Activated T-cell treated with anti-CD3 and anti-CD28 coated beads for 48 hours (primary cell): ENCODE measurements at places on chromosomes 7 and 10.

DNA sequence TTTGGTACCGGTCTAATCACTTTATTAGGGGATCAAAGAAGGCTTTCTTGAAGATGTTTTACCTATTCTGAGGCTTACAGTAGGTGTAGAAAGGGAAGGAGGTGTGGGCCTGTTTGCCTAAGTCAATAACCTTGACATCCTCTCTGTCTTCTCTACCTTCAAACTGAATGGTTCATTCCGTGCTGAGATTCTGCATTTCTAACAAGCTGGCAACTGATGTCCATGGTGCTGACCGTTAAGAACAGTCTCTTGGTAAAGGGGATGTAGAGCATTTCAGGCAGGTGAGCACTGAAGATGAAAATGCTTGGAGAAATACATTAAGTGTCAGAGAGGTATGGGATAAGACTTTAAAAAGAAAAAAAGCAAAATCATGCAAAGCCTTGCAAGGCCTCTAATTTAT, 51.5 kb upstream of the DGKB start:
- no peak for DNase-seq

GRCh38 chr10:123227706-123228105, 73.5 kb downstream of the BUB3 start:
- DNase-seq: no peak

- no peak for DNase-seq
Observed at GRCh38 chr10:129075927-129076326, 391.1 kb upstream of the MGMT start.

- DNase-seq: no peak
Observed at GRCh38 chr7:108486291-108486966, 30.2 kb upstream of the NRCAM start.

GRCh38 chr7:14233868-14234369, 244.5 kb upstream of the ETV1 start:
- no peak for DNase-seq

DNA sequence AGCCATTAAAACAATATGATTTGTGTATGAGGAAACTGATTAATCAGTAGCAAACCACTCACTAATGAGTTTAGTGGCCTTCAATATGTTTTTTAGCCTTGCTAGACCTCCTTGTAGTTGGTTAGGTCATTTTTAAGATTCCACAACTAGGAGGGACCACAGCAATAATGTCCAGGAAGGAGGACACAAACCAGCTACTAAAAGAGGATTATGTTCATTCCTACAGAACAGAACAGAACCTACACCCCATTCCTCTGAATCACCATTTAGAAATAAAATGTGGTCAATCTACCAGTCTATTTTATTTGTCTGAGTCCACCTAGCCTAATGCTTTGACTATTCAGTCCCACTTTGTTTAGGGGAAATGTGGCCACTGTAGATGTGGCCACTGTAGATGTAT, 226.3 kb downstream of the GLI3 start:
- no peak for DNase-seq

GRCh38 chr7:132392713-132393112, 183.6 kb downstream of the PLXNA4 start:
- no peak for DNase-seq

DNA sequence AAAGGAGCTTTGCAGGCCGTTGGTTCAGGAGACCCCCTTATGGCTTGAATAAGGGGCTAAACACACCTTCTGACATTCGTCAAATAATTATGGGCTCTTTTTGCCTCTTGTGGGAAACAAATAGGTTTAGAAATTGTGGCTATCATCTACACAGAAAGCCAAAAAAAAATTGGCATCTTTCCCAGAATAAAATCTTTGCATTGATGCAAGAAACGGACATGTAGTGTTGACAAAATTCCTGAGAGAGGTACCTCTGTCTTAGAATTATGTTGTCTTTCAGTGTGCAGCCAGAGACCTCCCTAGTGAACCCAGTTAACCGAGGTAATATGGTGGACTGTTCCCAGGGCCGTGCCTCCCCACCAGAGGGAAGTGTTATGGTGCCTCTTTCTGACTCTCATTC, 283.9 kb downstream of the SDHAF3 start:
- DNase-seq: no peak

- no peak for DNase-seq
Observed at GRCh38 chr10:58868736-58869435, 307.6 kb upstream of the PHYHIPL start.

- DNase-seq: no peak
Observed at GRCh38 chr7:66641526-66641871, 12.8 kb downstream of the KCTD7 start.

DNA sequence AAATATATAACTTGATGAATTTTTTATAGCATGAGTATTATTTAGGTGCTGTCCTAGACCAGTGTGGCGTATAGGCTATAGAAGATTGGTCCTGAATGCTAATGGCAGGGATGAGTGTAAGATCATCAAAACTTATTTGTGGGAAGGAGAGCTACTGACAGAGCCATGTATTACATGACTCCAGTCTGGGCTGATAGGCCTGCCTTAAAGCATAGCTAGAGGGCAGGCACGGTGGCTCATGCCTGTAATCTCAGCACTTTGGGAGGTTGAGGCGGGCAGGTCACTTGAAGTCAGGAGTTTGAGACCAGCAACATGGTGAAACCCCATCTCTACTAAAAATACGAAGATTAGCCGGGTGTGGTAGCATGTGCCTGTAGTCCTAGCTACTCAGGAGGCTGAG, 198.1 kb upstream of the KLF14 start:
- DNase-seq: no peak

DNA sequence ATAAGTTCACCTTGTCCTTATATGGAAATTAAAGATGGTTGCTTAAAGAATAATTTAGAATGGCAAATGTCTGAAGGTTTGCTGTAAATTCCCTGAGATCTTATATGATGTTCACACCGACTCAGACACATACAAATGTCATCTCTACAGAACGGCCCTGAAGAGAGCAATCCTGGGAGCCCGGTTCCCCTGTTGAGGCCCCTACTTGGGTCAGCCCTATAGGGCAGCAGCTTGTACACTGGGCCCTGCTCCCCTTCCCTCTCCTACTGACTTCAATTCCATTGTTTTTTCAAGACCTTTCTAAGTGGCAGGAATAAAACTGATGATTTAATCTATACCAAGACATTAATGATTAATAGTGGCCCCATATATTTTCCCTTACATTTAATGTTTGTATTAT, 813.3 kb upstream of the C7orf33 start:
- no peak for DNase-seq

- no peak for DNase-seq
Observed at GRCh38 chr10:110694820-110695538, 50.8 kb downstream of the RBM20 start.

- no peak for DNase-seq
Observed at GRCh38 chr7:30814700-30815387, 43.6 kb downstream of the MINDY4 start.

DNA sequence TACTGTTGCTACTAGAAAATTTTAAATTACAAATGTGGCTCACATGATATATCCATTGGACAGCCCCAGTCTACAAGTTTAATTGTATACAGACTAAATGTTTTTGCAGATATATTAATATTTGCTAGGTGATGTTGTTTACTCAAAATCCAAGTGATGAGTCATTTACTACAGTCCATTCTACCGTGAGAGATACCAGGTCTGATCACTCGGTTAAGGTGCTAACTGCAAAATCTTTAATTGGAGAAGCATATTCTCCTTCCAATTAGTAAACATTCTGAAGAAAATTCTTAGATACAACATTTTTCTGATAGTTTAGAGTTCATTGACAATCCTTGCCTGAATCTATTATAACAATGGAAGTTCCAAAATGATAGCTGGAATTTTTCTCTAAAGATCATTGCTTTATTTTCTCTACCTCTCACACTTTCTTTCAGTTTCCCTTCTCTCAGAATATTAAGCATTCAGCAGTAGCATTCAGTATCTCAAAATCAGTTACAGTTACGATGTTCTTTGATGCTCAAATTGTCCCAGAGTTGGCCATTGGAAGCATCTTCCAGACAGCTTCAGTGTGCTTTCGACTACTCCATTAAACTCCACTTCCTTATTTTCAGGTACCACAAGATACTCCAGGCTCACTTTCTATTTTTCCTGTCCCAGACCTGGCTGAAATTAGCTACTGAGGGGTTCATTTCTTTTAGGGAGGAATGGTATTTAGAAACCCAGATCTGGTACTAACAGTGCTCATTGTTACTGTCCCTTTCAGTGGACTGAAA, 2.3 kb downstream of the ABCB1 start:
- DNase-seq: no peak

- no peak for DNase-seq
Observed at GRCh38 chr7:150852371-150852905, at the start of gene AOC1. TSS of gene AOC1 (plus strand) at chr7:150852517. CDS start at chr7:150856471, 3,954 bp downstream.

GRCh38 chr10:47365431-47366180, 17.4 kb downstream of the RBP3 start:
- no peak for DNase-seq

DNA sequence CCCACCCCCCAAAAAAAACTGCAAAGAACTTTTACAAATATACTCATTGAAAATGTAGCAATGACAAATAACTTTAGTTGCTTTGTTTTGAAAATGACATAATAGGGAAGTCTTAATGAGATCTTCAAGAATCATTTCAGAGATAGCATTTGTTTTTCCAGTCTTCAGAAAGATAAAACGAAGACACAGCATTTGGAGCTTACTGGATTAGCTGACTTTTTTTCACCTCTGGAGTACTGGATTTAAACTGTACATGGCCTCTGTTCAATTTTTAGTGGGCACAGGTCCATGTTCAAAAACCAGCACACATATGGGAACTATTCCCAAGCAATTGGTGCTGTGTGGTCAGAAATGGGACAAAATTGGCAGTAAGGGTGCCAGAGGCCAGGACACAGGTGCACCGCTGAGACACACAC, 3.9 kb downstream of the RAB11FIP2 start:
- DNase-seq: no peak

DNA sequence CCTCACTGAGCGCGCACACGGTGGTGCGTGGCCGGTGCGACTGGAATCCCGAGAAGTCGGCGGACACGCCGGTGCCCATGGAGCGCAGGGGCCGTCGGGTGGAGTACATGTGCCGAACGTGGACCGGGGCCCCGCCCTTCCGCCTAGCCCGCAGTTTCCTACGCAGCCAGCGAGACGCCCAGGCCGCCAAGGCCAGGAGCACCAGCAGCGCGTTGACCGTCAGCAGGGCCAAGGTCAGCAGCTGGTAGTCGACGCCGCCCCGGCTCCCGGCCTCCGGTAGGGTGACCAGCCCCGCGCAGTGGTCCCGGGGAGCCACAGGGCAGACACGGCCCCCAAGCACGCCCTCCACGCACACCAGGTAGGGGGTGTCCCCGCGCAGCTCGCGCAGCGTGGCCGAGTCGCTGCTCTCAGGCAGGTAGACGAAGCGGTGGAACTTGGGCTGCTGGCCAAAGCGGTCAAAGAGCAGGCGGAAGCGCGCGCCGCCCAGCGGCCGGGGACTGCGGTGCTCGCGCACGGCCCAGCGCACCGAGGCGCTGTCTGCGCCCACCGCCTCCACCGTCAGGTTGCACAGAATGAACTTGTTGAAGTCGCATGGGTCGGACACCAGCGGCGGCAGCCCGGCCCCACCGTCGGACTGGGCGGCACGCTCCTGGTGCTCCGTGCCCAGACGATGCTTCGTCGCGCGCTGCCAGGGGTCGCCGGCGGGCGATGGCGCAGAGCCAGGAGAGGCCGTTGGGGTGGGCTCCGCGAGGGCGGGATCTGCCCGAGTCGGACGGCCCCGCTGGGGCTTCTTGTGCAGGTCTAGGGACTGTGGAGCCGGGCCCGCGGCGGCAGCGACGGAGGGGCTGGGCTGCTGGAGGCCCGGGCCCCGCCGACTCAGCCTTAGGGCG, 2.2 kb downstream of the TRIL start:
- no peak for DNase-seq

GRCh38 chr10:96789571-96790108, 42.5 kb upstream of the LCOR start:
- DNase-seq: no peak

DNA sequence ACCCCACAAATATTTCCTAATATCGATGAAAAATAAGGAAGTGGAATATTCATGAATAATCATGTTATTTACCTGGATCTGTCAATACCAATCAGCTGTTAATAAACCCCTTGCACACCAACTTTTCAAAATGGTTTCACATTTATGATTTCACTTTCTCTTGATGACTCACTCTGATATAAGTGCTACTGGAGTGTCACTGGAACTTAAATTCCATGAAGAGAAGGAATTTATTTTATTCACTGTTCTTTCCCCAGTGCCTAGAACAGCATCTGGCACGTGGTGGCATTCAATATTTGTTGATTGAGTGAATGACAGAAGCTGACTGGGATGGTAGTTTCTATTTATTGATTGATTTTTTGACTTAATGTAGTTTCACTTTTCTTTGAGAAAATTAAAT, 3.5 kb upstream of the ENO4 start:
- no peak for DNase-seq

DNA sequence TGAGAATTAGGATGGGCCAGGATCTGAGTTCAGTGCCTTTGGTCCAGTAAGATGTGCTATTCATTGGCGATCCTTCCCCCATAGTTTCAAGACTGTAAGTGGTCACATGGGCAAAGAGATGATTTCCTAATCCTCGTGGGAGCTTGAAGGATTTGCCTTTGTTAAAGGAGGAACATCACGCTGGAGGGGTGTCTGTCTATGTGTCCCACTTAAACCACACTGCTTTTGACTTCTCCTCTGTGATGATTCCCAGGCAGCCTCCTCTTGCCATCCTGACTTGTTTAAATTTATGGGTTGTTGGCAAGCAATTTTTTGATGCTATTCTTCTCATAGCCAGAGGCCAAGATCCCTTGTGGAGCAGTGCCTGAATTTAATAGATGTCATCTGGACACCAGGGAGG, 154.0 kb downstream of the TCF7L2 start:
- no peak for DNase-seq

DNA sequence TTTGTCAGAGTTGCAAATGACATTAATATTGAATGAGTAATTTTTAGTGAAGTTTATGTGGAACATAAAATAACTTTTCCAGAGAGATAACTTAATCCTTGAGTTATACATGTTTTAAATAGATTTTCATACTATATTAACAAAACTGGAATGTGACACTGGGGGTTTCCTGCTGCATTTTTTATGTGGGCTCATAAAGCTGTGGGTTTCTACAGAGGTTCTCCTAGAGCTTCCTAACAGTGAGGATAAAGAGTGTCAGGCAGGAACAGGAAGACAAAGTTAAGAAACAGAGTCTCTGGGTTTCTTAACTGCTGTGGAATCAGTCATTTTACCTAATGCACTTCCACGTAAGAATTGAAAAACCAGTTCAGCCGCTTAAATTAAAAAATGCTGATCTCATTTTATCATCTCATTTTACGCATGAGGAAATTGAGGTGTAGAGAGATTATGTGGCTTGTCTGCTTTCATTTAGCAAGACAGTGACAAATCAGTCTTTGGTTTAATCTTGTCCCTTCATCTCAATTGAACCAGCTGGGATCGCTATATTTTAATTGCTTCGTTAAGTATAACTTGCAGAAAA, 5.0 kb downstream of the CD36 start:
- DNase-seq: no peak

DNA sequence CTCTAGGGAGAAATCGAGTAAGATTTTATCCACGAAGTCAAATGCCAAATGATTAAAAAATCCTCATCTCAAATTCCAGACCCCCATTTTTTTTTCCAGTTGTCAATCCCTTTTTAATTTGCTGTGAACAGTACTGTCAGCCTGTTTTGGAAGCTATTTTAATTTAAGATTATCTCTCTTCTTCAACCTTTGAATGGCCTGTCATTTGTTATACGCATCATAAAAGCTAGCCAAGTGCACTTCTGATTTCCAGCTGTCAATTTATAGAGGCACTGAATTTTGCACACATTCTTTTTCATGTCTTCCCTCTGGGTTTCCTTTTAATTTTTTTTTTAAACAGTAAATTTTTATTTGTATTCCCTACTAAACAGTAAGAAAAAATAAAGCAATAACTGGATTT, 336.4 kb upstream of the HGF start:
- DNase-seq: no peak

GRCh38 chr10:92757066-92757710, 67.4 kb downstream of the HHEX start:
- DNase-seq: no peak
